ENCODE measurements at places on chromosomes 6 and 20.

- DNase-seq = no peak
These were observed 388.6 kb upstream of the BTBD3 start for GRCh38 chr20:11529047-11529446.

- no peak for DNase-seq
These were observed 97.9 kb downstream of the ARID1B start for GRCh38 chr6:156875062-156875461.

- DNase-seq = no peak
These were observed 31.5 kb downstream of the CFAP61 start for GRCh38 chr20:20083807-20084206.

- DNase-seq = no peak
These were observed 45.5 kb upstream of the KIF25 start for GRCh38 chr6:167951781-167952511.

DNA sequence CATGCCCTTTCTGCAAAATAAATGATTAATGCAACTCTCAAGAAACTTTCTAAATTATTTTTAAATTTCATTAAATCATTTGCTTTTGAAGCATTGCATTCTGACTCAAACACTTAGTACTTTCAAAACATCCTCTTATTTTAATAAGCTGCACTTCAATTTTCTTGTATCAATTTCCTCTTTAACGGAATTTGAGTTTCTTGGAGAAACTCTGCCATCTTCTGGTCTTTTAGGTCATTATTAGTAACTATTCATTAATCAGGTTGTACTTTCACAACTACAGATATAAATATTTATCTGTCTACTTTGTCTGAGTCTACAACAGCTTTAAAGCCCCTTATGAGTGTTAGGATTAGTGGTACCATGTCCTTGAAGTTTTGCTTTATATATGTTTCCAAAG, 30.2 kb downstream of the TMX4 start:
- DNase-seq = no peak

DNA sequence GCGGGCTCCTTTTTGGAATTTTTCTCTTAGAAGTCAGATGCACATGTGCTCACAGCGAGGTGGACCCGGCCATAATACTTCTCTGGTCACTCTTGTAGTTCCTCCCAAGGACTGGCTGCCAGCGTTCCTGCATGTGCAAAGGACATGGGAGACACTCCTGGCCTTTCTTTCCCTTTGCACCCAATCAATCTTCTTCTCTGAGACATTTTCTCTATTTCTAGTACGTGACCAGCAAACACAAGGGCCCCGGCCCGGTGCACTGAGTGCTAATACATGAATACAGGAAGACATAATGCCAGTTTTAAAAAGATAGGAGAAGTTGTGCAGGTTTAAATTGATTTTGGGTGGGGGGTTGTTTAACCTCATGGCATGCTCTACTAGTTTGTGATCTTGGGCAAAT, 233.6 kb downstream of the SMOC2 start:
- no peak for DNase-seq
